ENCODE measurements at places on chromosomes 4 and X.

GRCh38 chr4:172412851-172413580 is 599.8 kb downstream of the GALNTL6 start:
- no peak for DNase-seq

GRCh38 chr4:17433827-17434226 is 78.1 kb downstream of the QDPR start:
- DNase-seq, result no peak

- DNase-seq, result no peak
Measured at GRCh38 chr4:137659431-137659830, 127.1 kb upstream of the PCDH18 start.

GRCh38 chr4:1464581-1465171 is 58.4 kb upstream of the NKX1-1 start:
- no peak for DNase-seq

DNA sequence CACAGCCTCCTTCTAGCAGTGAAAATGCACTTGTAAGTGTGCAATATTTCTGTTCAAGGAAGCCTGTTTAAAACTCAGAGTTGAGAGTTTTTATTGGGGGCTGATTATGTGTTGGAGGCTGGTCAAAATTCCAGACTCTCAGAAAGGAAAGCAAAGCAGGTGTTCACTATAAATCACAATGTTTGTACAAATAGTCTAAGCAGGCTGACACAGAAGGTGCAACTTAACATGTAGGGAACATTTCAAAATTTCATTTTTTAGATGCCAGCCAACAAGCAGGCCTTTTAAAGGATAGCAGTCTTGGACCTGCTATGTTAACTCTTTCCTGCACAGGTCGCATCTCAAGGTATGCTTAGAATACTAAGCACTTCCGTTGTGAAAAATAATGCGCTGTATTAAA is 112.3 kb upstream of the IL13RA1 start:
- DNase-seq, result no peak

GRCh38 chr4:119865389-119865788 is 201.3 kb downstream of the MAD2L1 start:
- DNase-seq, result no peak
